Right lung (tissue), 10 donors: ENCODE measurements at places on chromosomes 7 and 10. TPM values are rescaled to one million over a fixed set of nuclear protein-coding genes. Genes with fewer than 3 reads are reported as not detected.

The PRPS1L1 gene
- not detected for polyA plus RNA-seq

The RBM20 gene
- 1.6 TPM for polyA plus RNA-seq

DNA sequence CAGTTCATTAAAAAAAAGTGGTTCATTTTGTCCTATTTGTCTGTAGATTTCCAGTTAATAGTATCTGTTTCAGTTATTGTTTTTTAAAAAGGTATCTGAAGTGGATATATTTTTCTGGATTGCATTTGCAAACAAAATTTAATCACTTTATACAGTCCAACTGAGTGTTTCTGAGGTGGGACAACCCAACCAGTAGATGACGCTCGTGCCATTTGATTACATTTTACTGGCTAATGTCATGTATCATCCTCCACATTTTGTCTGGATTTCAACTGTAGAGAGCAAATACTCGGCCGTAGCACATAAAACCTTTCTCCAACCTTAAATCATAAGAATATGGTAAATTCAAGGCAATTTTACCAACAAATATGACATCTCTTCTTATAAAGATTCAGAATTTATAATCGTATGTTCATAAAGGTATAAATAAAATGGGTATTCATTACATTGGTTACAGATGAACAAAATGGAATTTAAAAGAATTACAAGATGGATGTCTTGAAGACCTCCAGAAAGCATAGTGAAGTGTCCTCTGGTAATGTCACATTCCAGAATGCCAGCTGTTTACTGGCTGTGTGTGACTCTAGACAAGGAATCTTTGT, 789.0 kb downstream of the PHTF2 start:
- no peak for DNase-seq

DNA sequence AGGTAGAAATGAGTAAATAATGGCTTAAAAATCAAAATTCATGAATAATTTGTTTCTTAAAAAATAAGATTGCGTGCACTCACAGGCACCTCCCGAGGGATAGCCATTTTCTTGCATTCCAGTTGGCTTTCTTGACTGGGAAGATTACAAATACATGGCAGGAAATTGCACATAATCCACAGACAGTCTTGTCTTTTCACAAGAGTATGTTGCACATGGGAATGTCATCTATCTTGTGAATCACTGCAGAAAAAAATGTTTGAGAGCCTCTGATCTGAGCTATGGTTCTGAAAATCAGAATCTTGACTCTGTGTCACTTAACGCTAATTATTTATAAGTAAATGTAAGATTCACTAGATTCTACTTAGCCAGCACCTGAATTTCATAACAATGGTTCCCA, 74.1 kb upstream of the PRKG1 start:
- DNase-seq, result no peak

- no peak for DNase-seq
These were observed 91.7 kb downstream of the ATE1 start for GRCh38 chr10:121836171-121836570.

DNA sequence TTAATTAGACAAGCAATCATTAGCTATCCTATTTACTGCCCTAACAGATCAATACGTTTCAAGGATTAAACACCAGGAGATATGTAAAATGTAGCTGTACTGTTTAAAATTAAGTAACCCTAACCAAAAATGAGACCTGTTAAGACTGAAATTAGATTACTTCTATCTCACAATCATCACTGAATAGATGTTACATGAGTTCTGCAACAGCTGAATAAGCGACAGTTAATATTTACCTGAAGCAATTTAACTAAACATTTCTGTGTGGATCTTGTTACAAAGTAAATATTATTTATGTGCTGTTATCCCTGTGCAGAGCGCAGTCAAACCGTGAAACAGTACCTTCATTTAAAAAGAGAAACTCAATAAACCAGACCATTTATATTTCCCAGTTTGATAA, 122.5 kb downstream of the RELN start:
- DNase-seq, result no peak

DNA sequence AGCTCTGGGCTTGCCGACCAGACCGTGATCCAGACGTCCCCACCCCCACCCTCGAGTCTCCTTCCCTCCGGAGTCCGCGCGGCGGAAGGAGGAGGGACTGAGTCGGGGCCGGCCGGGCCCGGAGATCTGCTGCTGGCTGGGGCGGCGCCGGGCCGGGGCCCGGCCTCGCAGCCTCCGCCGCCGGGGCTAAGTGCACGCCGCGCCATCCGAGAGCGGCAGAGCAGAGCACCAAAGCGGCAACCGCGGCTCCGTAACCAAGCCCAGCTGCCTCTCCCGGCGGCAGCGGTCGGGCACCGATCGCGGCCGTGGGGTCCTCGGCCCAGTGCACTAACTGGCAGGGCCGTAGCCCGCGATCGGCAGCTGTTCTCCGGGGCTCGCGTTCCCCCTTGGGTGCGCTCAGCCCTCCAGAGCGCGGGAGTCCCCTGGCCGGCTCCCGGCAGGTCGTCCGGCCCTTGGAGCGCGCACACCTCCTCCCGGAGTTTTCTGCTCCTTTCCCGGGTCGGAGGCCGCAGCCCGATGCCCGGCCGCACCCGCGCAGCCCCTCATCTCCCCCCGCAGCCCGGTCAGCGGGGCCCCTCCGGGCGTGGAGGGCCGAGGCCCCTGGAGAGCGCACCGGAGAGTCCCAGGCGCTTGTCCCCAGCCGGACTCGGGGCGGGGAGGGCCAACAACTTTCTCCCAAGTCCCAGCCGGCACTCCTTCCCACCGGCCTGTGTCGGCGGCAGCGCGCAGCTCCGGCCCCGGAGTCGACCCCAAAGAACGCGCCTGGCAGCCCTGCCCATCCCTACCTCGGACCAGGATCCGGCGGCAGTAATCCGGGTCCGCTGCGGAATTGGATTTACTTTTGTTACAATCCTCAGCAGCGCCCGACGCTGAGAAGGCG, 799 bp downstream of the VAX1 start:
- DNase-seq, result no peak

- DNase-seq, result no peak
These were observed 129.2 kb upstream of the SEC61G start for GRCh38 chr7:54888067-54888733.

DNA sequence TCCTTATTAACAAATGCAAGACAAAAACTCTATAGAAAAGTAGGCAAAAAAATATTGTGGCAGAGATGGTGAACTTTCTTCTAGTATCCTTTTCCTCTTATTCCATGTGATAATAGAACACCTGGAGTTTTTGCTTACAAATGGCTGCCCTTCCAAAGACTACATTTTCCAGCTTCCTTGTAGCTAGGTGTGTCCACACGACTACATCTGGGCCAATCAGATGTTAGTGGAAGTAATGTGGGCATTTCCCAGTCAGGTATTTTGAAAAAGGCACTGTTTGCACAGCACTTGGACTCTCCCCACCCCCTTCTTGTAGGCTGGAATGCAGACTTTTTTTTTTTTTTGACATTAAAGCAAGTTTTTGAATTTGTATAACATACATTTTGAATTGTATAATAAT, 105.5 kb upstream of the TBX20 start:
- peak; percentile 8 for DNase-seq

DNA sequence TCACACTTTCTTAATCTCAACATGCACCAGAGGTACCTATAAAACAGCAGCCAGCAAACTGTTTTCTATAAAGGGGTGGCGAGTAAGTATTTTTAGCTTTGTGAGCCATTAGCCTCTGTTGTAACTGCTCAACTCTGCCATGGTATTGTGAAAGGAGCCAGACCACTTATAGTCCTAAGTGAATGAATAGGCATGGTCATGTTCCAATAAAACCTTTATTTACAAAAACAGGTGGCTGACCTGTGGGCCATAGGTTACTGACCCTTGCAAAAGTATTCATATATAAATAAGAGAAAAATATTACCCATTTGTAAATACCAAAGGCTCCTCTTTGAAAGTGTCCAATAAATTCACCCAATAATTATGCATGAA, 50.3 kb downstream of the ICA1 start:
- DNase-seq, result no peak

- DNase-seq, result no peak
These were observed 289.4 kb downstream of the CAMK1D start for GRCh38 chr10:12638781-12639180.

- DNase-seq, result no peak
These were observed 177.5 kb downstream of the RELN start for GRCh38 chr7:103811997-103812396.

GRCh38 chr10:30784524-30784896, 155.0 kb upstream of the LYZL2 start:
- DNase-seq, result no peak
